Esophagus squamous epithelium (tissue), 5 donors: ENCODE measurements at places on chromosomes 7 and 10.
A peak's percentile ranks its signal among the peaks of the same experiment; 100 is the strongest.

- no peak for DNase-seq
Observed at GRCh38 chr7:90660100-90660499, 64.0 kb downstream of the CDK14 start.

DNA sequence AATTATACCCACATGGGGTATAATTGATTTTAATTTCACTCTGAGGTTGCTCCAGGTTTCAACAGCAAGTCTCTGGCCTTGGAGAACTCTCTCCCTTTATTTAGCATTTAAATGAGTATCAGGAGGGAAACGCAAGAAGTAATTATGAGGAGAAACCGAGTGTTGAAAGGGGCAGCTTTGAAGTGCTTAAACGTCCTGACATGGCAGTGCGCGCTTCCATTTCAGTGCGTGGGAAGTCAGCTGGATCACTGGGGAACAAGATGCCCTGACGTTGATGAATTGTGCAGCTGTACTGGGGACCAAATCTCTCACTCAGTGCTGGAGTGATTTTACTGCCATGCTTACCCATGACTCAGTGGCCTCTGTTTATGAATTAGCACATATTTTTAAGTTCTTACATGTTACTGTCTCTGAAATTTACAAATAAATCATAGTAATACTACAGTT is 106.0 kb upstream of the PRR15 start:
- DNase-seq = no peak

GRCh38 chr7:99193527-99194220 is 14.2 kb downstream of the KPNA7 start:
- no peak for DNase-seq

DNA sequence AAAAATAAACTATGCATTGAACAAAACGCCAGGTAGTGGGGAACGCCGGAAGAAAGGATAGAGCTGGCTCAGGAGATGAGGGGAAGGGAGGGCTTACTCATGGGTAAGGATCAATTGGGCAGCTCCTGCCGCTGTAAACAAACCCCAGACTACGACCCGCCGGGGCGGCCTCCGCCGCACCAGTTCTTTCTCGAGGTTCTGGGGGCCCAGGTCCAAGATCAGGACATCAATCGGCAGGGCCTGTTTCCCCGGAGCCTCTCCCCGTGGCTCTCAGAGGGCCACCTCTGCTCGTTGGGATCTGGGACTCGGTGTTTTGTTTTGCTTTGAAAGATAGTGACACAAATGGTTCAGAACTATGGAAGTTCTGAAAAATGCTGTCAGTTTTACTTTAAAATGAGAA is 140.4 kb downstream of the ELFN1 start:
- DNase-seq = no peak

GRCh38 chr7:94442639-94443038 is 47.9 kb downstream of the COL1A2 start:
- DNase-seq = no peak

GRCh38 chr7:152621426-152621825 is 54.5 kb downstream of the XRCC2 start:
- DNase-seq = no peak

DNA sequence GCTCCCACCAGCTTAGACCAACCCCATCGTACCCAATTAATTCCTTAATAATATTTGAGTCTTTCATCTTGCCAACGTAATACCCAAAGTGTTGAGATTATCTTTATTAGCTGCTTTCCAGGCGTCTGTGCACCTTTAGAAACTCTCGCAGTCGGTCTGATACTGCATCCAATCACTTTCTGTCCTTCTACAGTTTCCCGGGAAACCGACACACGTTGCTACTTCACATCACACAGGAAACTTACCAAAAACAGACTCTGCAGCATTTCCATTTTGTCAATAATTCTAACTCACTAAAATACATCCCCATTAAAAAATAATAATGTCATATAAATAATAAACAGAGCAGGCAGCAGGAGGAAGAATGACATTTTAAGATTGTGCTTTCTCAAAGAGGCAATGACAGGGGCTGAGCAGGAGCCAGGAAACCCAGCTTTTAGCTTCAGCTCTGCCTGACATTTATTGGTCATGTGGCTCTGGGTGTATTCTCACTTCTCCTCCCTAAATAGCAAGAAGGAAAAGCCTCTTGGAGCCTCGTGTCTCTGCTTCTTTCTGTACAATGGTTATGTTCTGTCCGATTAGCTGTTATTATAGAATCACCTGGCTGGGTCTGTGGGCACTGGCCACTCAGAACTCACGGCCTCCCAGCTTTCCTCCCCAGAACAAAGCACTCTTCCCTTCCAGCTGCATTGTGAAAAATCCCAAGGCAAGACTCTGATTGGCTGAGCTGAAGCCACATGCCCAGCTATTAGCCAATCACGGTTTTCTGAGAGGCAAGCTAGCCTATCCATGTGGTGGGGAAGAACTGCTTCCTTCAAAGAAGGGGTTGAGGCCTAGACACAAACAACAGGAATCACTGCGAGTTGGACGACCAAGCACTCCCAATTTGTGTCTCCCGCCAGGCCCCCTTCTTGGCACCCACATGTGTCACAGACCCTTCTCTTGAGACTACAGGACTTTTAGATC is 424.7 kb upstream of the FOXK1 start:
- DNase-seq = no peak

DNA sequence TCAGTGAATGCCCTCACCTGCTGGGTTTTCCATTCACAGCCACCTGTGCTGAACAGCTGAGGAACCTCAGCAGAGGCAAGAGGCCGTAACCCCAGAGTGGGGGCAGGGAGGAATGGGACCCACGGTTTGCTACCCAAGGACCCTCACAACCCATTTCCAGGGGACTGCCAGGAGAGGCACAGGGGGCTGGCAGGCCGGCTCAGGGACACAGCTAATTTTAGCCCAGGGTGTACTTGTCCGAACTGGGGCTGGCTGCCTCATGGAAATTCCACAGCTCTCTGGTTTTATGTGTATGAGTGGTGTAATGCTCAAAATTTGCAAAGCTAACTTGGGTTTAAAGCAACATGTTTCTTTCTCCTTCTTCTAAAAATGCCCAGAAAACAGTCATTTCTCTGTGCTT is 42.2 kb downstream of the MINDY4 start:
- DNase-seq = no peak

DNA sequence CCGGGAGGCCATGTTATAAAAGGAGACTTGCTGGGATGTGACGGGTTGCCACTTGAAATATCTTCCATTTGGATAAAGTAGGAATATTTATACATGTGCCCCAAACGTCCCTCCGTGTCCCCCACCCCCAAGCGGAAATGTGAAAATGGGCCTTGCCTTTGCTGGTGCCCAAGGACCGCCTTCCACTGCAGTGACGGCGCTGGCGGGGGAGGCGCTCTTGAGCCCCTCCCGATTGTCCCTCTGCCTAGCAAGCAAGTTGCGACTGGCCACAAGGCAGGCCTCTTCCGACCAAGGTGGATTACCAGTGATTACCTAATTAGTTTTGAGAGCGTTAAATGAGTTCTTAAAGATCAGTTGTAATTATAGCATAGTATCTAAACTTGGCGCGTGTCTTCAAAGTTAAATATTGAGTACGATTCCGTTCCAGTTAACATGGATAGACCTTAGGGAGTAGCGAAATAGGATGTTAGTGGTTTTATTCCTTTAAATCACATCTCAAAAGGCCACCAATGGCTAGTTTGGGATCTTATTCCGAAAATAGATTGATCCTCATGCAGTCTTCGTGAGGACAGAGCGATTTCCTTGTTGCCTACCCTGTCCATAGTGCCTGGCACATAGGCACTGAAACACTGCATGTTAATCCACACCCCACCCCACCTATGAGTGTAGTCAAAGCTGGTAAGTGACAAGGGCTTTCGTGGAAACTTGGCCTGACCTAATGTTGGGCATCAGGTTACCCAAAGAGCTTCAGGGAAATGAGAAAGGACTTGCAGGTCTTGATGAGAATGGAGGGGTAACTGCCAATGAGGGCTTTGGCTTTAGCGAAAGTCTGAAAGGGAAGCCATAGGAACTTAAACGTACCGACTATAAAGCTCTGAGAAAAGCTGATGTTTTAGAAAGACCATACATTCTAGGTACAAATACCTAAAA is 1.1 kb downstream of the PPIA start:
- peak; percentile 44 for DNase-seq

- DNase-seq = no peak
Observed at GRCh38 chr10:109348324-109348723, 575.0 kb downstream of the XPNPEP1 start.

DNA sequence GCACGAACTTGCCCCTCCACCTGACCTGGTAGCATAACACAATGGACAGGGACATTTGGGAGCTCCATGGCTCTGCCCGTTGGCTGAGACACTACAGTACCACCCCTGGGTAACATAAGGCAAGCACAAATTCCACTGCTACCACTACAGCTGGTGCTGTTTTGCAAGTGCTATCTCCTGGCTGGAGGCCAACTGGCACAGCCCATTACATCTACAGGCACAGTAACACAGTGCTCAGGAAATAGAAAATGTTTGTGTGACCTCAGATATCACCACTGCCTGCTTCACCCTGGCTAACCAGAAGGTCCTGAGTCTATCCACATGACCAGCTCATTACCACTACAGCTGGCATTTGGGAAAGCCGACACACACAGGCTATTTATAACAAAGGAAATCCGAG is 631.1 kb upstream of the MBL2 start:
- no peak for DNase-seq

- DNase-seq = no peak
Observed at GRCh38 chr10:83954193-83954799, 185.0 kb upstream of the GHITM start.

GRCh38 chr7:158054611-158055010 is 533.0 kb downstream of the PTPRN2 start:
- no peak for DNase-seq

DNA sequence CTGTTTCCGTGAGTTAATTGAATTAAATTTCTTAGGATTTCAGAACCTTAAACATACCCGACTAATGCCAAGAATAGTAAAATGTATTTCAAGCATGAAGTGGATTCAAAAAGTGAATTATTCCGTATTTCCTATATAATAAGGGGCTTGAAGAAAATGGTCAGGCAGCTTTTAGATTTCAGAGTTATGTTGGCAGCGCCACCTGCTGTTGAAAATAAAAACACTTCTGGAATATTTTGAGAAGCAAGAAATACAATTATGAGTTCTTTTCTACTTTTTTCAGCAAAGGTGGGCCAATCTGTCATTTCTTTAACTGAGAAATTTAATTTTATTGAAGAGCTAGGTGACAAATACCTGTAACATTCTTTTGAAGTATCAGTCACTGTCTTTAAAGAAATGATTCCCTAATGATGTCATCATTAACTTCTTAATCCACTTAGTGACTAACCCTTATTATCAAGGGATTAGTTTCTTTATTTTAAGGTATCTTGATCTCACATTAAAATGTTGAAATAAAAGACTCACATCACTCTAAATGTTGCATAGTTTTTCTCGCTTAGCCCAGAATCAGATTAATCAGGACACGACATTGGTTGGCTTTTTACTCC is 36.6 kb upstream of the AGR3 start:
- DNase-seq = no peak

GRCh38 chr7:38839851-38840250 is 69.1 kb downstream of the VPS41 start:
- no peak for DNase-seq

DNA sequence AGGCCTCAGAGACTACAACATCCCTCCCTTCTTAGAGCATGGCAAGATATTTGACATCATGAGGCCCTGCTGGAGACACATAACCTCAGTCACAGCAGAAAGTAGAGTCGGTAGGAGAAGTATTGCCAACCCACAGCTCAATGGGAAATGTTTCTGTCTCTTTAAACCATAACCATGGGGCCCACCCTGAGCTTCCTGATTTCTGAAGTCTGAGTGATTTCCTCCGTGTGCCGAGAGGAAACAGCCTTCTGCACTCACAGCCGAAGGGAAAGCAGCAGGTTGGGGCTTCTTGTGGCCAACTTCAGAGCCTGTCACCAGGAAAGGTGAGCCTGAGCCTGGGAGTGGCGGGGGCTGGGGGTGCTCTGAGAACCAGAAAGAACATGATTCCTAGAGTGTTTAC is at the start of gene GIMAP1:
Gene GIMAP1, plus strand, starts transcription at position 246 of the 400 bp plus-strand sequence. CDS start 2,435 bp downstream, outside the sequence.
- DNase-seq = no peak

DNA sequence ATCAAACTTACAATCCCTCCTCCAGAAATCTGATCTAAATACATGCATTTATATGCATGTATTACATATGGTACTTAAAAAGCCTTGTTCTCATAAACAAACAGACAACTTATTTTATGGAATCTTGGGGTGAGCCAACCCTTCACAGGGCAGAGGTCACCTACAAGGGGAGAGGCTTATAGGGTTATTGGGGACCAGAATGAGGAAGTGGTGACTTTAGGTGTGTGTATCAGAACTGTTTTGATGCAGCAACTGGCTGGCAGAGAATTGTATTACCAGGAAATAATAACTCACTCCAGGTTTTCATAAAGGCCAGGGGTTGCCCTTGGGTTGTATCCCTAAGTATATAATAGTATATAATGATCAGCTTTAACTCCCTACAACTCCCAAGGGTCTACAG is 91.1 kb downstream of the SVIL start:
- no peak for DNase-seq

- DNase-seq = no peak
Observed at GRCh38 chr10:69220041-69220451, at the start of gene HKDC1. TSS of gene HKDC1 (plus strand) at chr10:69220332. CDS start at chr10:69220436, 104 bp downstream.

DNA sequence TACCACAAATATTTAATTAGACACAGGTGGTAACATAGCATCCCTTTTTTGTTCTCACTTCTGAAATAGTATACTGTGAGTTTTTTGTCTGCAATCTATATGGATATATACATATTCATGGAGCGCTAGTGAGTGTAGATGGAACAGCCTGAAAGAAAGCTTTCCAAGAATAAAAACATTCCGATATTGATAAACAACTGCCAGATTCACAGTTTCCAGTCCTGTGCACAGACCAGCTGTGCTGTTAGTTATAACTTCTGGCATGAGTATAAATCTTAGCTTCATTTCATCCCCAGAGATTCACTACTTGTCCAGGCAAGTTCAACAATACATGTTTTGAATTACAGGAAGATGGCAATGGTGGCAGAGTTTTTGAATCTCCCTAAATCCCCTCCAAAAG is 467.1 kb upstream of the STEAP1 start:
- DNase-seq = no peak

GRCh38 chr7:22476824-22477223 is 23.2 kb downstream of the STEAP1B start:
- no peak for DNase-seq

GRCh38 chr7:104209063-104209462 is 1.2 kb upstream of the ORC5 start:
- no peak for DNase-seq

- no peak for DNase-seq
Observed at GRCh38 chr10:121617176-121617575, 18.9 kb upstream of the FGFR2 start.

- no peak for DNase-seq
Observed at GRCh38 chr7:35003679-35004303, 33.5 kb downstream of the DPY19L1 start.

- DNase-seq = no peak
Observed at GRCh38 chr7:143848192-143848591, 53.8 kb downstream of the TCAF1 start.

DNA sequence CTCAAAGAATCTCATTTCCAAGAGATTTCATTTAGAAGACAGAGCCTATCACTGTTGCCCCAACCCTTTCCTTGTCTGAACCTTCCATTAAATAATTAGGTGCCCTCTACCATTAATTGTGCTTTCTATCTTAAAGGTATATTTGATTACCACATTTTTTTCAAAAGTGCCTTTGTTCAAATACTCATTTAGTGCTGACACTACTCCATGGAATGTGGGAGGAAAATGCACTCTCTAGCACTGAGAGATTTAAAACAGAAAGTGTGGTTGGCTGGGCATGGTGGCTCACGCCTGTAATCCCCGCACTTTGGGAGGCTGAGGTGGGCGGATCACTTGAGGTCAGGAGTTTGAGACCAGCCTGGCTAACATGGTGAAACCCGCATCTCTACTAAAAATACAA is 119.8 kb downstream of the CACNA2D1 start:
- no peak for DNase-seq
